ENCODE measurements at places on chromosomes 13 and 19.

DNA sequence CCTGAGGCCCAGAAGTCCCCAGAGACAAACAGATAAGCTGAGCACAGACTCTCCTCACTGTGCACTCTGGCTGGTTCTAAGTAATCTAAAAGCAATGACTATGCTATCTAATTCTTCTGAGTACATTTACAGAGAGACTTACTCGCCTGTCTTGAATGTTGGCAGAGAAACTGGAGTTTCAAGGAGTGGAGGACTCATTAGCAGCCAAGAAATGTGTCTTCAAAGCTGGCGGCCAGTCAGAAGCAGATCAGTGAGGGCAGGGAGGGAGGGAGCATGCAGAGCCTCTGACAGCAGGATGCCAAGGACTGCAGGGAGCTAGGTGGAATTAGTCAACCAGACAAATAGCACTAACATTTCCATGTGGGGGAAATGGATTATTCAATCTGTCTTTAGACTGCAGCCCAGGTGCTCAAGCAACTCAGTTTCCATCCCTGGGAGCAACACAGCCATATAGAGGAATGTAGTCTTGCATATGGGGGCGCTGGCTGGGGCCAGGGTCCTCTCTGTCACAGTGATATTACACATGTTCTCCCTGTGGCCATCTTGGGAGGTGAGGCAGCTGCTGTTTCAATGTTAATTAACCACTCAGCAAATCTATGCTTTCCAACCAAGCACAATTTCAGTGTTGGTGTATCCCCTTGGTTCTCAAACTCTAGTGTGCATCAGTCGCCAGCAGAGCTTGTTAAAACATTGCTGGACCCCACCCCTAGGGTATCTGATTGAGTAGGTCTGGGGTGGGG lies 97.9 kb downstream of the CCNA1 start:
- DNase-seq: peak; percentile 87

- DNase-seq: no peak
These were observed 482.3 kb upstream of the ZNF507 start for GRCh38 chr19:31863122-31863521.

DNA sequence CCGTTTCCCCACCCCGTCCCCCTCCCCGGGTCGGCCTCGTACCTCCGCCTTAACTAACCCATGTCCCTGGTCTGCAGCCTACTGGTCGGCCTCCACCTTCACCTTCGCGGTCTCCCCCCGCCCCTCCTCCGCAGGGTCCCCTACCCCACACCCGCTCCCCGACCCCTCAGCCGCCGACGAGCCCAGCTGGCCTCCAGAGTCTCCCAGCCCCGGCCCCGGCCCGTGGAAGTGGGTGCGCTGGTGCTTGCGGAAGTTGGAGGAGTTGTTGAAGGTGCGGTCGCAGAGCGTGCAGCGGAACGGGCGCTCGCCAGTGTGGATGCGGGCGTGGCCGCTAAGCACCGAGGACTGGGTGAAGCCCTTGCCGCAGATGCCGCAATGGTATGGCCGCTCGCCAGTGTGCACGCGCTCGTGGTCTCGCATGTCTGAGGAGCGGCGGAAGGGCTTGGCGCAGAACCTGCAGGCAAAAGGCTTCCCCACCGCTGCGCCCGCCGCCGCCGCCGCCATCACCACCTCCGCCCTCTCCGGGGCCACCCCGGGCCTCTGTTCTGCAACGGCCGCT lies 2.6 kb downstream of the ZNF784 start:
- no peak for DNase-seq

DNA sequence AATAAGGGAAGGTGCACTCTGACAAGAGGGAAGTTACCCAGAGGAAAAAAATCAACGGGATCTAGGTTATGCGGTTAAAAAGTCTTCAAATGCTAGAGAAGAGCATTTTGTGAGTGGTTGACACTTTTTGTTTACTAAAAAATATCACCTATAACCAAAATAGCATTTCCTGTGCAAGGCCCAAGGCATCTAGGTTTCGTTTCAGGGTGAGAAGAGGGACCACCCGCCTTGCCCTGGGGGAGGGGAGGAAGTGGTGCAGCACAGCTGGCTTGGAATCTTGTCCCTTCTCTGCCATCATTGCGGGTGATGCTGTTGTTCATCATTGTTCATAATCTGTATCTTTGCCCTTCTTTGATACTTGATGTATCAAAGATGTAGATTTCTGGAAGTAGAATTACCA lies 80.6 kb downstream of the NUFIP1 start:
- no peak for DNase-seq

DNA sequence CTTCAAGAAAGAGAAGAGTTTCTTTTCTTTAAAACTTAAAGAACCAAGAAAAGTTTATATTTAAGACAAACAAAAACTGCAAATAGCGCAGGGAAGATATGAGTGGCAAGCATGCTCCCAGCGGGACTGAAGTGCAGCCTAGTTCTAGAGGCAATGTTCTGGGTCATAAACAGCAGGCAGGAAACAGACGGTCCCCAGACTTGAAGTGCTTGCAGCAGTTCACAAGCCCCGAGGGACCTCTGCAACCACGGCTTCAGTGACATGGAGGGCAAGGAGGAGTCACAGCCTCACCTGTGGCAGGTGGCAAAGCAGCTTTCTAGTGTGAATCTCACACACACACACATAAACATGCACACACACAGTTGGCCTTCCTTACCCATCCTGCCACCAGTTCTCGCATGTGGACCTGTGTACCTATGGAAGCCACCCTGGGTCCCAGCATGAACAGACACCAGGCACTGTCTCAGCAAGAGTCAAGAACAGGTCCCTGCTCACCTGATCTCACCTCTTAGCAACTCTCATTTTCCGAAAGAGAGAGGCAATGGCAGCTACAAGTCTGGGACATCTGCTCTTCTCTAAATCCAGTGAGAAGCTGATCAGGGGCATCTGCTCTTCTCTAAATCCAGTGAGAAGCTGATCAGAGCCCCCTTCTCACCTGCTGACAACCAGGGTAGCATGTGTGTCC lies 162.0 kb downstream of the EFNB2 start:
- no peak for DNase-seq
